ENCODE measurements at places on chromosomes 2 and 18. TPM values are rescaled to one million over a fixed set of nuclear protein-coding genes. Genes with fewer than 3 reads are reported as not detected.

SP9 gene
- total RNA-seq = not detected

IL36RN gene
- 0.09 TPM for total RNA-seq

KATNAL2 gene
- 3.6 TPM for total RNA-seq

ASB18 gene
- not detected for total RNA-seq

CDKL4 gene
- 3.4 TPM for total RNA-seq
